Stimulated activated CD8-positive, alpha-beta memory T cell treated with anti-CD3 and anti-CD28 coated beads, Interleukin-15, amount 100 ng/mL, for 24 hours (primary cell): ENCODE measurements at places on chromosomes 2 and 18.

DNA sequence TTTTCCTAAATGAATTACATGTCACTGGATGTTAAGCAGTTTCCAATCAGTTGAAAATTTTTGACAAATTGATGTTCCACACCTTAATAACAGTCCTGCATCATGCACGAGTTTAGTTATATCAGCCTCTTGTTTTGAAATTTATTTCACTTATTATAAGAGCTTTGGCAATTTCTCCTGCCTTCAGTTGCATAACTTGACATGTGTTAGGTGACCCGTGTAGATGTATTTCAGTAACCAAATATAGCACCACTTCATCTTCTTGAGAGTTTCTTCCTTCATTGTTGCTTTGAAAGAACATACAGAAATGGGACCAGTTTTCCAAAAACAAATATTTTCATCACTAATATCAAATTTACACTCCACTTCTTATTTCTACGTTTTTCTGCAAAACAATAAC is 202.7 kb downstream of the PDE11A start:
- DNase-seq: no peak

DNA sequence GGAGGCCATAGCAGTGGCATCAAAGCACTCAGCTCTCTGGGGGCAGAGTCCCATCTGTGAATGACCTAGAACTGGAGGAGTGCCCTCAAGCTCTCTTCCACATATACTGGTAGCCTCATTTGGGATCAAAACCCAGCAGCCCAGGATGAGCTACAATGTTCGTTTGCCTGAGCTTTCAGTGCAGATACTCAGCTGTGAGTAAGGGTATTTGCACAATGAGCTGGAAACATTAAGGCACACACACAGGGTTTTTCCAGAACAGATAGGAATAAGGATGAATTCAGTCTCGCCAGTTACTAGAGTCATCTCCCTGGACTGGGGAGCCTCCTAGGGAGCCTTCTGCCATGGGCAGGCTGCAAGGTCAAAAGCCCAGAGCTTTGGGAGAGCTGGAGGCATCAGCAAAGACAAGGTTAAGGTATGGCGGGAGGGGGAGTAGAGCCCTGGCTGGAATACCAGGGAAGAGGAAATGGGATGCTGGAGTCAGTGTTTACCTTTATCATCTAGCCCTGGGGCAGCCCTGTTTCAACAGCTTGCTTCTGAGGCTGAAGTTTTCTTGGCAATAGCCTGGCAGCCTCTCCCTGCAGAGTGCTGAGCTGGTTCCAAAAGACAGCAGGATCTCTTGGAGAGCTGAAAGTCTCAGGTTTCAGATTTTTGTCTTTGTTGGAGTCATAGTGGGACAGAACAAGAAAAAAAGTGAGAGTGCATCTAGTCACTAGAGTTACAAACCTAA is 187.7 kb downstream of the LOXHD1 start:
- DNase-seq: no peak

- DNase-seq: no peak
Measured at GRCh38 chr2:16553226-16553625, 112.4 kb downstream of the CYRIA start.

DNA sequence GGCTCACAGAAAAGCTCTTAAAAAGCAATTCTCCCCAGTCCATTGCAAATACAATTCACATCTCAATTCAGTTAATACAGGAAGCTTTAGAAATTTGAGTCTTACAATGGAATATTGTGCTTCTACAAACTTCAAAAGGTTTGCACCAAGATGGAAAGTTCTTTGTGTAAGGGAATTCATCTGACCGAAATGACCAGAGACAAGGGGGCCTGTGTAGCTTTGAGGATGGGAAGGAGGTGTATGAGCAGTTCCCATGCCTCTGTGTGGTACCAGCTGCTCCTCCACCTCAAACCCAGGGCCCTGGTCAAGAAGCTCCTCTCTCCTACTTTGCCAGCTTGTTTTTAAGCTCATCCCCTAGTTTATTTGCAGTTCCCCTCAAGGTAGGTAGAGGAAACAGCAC is 312.8 kb upstream of the PKDCC start:
- DNase-seq: no peak

GRCh38 chr2:183037553-183038340 is 510 bp downstream of the NCKAP1 start:
- peak; percentile 6 for DNase-seq

GRCh38 chr18:24876266-24876665 is 415.8 kb downstream of the HRH4 start:
- DNase-seq: no peak

- no peak for DNase-seq
Measured at GRCh38 chr2:73078457-73079411, 7.2 kb upstream of the SFXN5 start.

- no peak for DNase-seq
Measured at GRCh38 chr2:65608916-65609315, 176.5 kb upstream of the SPRED2 start.

GRCh38 chr2:121591199-121591598 is 58.1 kb downstream of the CLASP1 start:
- no peak for DNase-seq
